ENCODE measurements at places on chromosomes 1 and 21. TPM values are rescaled to one million over a fixed set of nuclear protein-coding genes. Genes with fewer than 3 reads are reported as not detected.

DNA sequence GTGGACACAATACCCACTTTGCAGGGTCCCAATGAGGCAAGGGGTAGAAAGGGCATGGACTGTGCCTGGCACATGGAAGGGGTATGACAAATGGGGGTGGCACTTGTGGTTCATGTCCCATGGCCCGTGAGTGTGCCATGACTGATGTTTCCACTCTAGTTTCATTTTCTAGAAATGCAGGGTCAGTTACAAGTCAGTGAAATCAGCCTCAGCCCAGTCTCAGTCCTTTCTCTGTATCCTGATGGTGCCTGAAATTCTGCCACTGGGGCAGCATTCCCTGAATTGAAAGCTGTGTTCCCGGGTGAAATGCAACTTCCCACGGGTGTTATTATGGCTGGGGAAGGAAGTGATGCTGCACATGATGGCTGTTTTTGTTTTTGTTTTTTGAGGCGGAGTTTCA, 110.8 kb upstream of the ZBTB40 start:
- no peak for DNase-seq

PDPN gene
- 13.8 TPM for total RNA-seq

DNA sequence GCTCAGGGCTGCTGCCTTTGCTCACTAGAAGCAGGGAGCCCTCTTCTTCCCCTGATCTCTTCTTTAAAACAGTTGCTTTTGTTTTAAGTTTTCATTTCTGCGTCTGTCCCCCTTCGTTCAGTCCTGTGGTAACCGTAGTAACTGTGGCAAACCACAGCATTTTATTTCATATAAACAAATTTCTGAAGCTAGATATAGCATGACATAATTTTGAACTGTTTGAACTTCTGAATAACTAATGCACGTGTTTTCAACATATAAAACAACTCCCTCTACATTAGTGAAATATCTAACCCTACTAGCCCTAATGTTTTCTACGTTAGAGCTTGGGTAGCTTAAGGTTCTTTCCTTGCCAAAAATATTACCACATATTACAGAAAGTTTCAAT, 104.6 kb downstream of the DISP1 start:
- no peak for DNase-seq

SOX13 gene
- 27.2 TPM for total RNA-seq

Measured in thoracic aorta (tissue), 2 donors.